ENCODE measurements at places on chromosomes 3 and 15. TPM values are rescaled to one million over a fixed set of nuclear protein-coding genes. Genes with fewer than 3 reads are reported as not detected.

Gene TMC3
- total RNA-seq = not detected

Gene LRTM1
- total RNA-seq = not detected

Gene BCHE
- 0.57 TPM for total RNA-seq

Gene CXCR6
- 0.22 TPM for total RNA-seq

Gene GOLGA8J
- total RNA-seq = not detected

Gene LIPC
- 0.29 TPM for total RNA-seq

Gene PTX3
- 602 TPM for total RNA-seq

Gene SLC25A36
- 49.2 TPM for total RNA-seq

Gene ZMYND10
- total RNA-seq = 0.22 TPM

Gene GOLGA6B
- total RNA-seq = not detected

Gene SLC12A8
- total RNA-seq = 11.2 TPM

Gene CCNB2
- total RNA-seq = 48.0 TPM

Gene NOX5
- 0.22 TPM for total RNA-seq

Gene PRTG
- 1.1 TPM for total RNA-seq

Gene IQCH
- 1.9 TPM for total RNA-seq

Gene SENP5
- 70.4 TPM for total RNA-seq

Gene ZIC4
- total RNA-seq = not detected

Gene INKA1
- total RNA-seq = 4.4 TPM

Gene CCR5
- total RNA-seq = not detected

Gene MUC13
- total RNA-seq = not detected

Gene PLSCR5
- total RNA-seq = not detected

Gene IL12A
- 7.2 TPM for total RNA-seq

Gene ADAMTS7
- 7.7 TPM for total RNA-seq

Gene BFSP2
- total RNA-seq = not detected

Gene ZCWPW2
- 0.72 TPM for total RNA-seq

Gene SPESP1
- 2.4 TPM for total RNA-seq

Gene MME
- total RNA-seq = 354 TPM

Gene HGD
- total RNA-seq = 0.14 TPM

Gene PIGZ
- 1.0 TPM for total RNA-seq

Gene GPR156
- 0.44 TPM for total RNA-seq

Gene TRPM1
- total RNA-seq = not detected

Gene SSUH2
- not detected for total RNA-seq

Gene SPINT1
- total RNA-seq = 1.3 TPM

Gene NEO1
- 22.6 TPM for total RNA-seq

Gene SEMA7A
- total RNA-seq = 132 TPM

Gene LYZL4
- not detected for total RNA-seq

Gene NRROS
- total RNA-seq = 2.0 TPM

Gene LRRC31
- total RNA-seq = not detected

Gene STX19
- total RNA-seq = not detected

Gene GOLGA6L4
- total RNA-seq = 1.1 TPM

Gene PLA2G4E
- not detected for total RNA-seq

Gene PXYLP1
- total RNA-seq = 4.6 TPM

Gene NGRN
- total RNA-seq = 61.9 TPM

Gene RARB
- 1.8 TPM for total RNA-seq

Gene CTXND1
- not detected for total RNA-seq

Gene REC114
- not detected for total RNA-seq

Measured in placental pericyte (primary cell).